ENCODE measurements at places on chromosomes 5 and 9.

- no peak for DNase-seq
Measured at GRCh38 chr5:39148983-39149534, 70.3 kb downstream of the FYB1 start.

DNA sequence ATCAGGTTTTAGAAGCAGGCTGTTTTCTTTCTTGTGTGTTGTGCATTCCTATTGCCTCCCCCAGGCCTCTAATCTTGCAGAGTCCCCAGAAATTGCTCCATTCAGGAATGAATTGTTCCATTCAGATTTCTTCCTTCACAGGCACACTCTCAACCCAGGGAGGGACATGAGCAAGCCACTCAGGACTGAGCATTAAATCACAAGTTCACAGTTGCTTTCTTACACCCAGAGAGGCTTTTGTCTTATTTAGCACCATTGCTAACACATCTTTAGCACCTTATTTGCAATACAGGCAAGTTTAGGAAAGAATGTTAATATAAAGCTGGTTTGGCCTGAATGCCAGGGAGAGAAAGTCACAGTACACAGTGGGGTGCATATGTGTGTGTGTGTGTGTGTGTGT, 221.4 kb downstream of the RAB3C start:
- DNase-seq, result no peak

DNA sequence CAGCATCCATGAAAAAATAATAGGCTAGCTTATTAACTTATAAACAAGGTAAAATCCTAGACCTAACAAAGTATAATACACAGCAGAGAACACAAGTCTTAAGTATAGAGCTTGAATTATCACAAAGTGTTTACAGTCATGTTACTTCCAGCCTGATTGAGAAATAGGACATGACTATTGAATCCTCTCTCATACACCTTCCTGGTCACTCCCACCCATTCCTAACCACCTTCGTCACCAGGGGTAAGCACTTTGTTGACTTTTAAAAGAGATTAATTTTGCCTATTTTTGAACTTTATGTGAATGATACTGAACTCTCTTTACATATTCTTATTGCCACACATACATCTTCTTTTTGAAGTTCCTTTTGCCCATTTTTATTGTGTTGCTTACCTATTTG, 325.8 kb downstream of the PJA2 start:
- DNase-seq, result no peak

DNA sequence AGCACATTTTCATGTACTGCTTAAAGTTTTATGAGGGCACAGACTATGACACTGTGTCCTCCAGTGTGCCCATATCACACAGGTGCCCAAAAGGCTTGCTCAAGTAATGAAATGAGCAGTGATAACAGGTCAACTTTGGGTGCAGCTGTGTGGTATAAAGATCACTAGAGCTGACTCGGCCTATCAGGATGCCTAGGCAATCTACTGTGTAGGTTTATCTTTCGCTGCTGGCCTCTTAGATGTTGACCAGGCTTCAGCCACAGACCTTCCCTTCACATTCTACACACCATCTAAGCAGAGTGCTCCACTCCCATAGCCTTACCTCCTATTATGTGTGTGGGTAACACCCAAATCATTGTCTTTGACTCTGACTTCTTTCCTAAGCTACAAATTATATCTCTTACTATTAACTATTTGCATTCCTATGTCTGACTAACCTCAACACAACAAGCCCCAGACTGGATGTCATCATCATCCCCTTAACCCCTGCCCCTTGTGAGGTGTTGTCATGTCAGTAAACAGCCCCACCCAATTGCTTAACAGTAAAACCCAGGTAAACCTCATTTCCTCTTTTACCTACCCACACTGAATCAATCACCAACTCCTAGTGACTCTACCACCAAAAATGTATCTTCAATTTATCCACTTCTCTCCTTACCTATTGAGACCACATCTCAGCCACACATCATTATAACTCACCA, 2.5 kb downstream of the SREK1IP1 start:
- no peak for DNase-seq

DNA sequence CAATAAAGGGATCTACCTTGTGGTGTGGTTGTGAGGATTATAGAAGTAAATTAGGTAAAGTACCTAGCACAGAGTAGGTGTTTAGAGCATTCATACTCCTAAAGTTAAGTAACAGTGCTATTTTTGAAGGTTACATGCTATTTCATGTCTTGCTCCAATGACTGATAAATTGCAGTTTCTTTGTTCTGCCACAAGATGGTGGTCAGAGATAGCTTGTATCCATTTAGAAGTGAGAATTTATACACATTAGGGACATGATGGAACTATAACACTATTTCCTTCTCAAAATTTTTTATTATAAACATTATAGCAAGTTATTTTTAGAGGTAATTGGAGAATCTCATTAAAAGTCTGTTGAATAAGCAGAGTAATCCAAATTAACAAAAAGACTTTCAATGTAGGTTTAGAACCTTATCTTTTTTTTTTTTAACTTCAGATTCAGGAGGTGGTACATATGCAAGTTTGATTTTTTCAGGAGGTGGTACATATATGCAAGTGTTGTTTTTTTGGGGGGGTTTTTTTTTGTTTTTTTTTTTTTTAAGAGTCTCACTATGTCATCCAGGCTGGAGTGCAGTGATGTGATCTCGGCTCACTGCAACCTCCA, 17.1 kb downstream of the MTREX start:
- DNase-seq, result no peak

GRCh38 chr5:134968055-134968454, 348 bp downstream of the CATSPER3 start:
- DNase-seq, result no peak

- DNase-seq, result no peak
Measured at GRCh38 chr9:120187758-120188157, 392.2 kb downstream of the CDK5RAP2 start.

GRCh38 chr9:98896632-98897031, 47.1 kb upstream of the COL15A1 start:
- no peak for DNase-seq

GRCh38 chr9:99356512-99356971, 134.5 kb downstream of the SEC61B start:
- DNase-seq, result no peak

GRCh38 chr9:72185561-72185960, 36.3 kb downstream of the GDA start:
- DNase-seq, result no peak

DNA sequence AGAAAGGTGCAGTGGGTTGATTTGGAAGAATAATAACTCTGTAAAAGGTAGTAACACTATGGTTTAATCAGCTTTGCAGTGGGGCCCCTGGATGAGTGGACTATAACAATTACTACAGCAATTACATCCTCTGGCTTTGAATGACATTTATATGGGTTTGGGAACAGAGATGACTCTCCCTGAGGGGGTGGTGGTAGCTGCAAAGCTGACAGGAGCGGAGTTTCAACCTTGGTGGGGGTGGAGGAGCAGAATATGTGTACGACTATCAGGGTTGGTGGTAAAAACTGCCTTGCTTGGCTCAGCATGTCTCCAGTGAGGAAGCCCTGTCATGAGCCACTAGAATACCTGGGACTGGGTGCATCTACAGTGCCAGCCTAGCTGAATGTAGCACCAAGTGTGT, 28.3 kb upstream of the NR3C1 start:
- no peak for DNase-seq

DNA sequence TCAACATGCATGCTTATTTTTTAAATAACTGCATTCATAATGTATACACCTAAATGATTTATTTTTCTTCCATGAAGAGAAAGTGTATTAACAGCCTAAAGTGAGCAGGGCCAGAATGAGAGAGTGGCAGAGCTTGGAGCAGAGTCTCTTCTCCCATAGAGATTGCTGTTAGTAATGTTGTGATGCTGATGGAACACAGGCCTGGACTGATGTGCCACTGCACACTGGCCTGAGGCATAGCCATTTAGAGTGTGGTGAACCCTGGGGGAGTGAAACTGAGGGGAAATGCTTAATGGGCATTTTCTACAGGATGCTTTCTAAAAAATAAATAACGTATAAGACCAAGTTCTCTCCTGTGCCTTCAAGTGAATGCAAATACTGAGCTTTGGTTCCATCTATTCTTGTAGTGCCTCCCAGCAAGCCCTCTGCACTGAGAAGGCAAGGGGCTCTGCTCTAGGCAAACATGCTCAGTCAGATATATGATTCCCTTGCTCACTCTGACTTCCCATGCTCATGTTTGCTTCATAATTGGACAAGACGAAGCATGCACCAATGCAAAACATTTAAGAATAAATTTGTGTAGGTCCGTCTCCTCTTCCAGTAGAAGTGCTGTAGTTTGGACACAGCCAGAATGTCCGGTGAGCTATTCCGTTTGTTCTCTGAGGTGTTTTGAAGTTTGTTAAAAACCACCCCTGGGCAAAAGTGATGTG, 185.7 kb downstream of the PBX3 start:
- no peak for DNase-seq

DNA sequence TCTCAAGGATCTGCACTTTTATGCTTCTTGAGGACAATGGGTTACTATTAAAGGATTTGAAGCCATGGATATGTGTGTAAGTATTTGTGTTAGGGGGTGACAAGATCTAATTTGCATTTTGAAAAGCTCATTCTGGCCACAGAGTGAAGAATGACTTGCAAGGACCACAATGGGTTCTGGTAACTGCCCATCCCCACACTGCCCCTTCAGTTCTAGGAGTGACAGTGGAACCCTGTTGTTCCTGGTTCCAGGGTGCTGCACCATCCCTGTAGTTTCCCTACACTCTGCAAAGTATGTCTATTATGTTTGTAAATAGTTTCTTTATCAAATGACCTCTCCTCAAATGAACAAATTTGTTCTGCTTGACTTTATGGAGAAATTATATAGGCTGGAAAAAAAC, 9.7 kb upstream of the SPRY4 start:
- no peak for DNase-seq

- no peak for DNase-seq
Measured at GRCh38 chr5:78771260-78772205, 123.0 kb upstream of the LHFPL2 start.

GRCh38 chr9:82923092-82923911, 139.6 kb downstream of the RASEF start:
- no peak for DNase-seq

DNA sequence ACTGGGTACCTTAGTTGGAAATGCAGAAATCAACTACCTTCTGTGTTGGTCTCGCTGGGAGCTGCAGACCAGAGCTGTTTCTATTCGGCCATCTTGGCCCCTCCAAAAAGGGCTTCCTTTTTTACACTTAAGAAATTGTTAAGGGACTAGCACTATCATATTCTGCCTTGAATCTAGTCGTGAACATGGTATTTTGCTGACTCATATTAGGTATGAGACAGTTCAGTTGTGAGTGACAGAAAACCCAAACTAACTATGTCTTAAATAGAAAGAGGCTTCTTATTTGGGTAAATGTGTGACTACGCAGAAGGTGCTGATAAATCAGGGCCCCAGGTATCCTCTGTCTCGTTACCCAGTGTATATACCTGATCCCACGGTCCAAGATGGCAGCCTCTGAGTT, 298.2 kb downstream of the EDIL3 start:
- no peak for DNase-seq

DNA sequence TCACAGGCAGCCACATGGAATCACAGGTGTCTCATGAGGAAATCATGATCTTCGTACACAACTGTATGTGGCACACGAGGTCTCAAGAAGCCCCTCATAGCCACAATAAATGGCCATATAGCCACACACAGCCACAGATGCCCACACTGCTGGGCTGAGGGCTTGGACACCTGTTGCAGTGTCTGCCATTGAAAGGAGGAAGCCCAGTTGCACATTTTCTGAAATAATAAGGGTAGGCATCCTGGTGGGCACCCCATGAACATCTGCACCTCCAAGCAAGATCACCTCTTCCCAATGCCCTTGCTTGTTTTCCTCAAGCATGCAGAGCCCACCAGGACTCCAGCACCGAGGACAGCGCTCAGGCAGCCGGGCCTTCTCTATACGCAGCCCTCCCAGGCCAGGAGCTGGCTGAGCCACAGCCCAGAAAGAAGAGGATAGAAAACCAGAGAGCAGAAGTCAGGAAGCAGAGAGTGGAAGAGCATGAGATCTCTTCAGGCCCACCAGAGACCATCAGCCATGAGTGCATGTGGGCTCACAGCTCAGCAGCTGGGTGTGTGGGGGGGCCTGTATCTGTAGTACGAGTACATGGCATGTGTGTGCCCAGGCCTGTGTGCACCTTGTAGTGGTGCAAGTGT, 1.0 kb upstream of the ACSL6 start:
- DNase-seq, result no peak

GRCh38 chr5:17090839-17091238, 126.6 kb upstream of the BASP1 start:
- no peak for DNase-seq

DNA sequence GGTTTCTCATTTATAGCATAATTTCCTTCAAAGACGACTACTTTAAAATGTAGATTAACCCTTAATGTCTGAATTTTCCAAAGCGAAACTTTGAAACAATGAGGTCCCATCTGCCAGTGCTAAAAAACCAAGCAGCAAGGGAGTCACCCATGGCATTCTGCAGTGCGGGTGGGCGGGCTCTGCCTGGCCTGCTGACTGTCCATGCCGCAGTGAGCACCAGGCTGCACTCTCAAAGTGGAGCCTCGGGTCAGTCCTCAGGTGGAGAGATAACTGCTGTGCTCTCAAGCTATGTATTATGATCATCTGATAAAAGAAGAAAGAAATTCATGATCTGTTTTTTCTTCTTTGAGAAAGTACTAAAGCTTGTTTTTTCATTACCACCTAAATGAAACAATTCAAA, 581.6 kb downstream of the CETN3 start:
- no peak for DNase-seq

DNA sequence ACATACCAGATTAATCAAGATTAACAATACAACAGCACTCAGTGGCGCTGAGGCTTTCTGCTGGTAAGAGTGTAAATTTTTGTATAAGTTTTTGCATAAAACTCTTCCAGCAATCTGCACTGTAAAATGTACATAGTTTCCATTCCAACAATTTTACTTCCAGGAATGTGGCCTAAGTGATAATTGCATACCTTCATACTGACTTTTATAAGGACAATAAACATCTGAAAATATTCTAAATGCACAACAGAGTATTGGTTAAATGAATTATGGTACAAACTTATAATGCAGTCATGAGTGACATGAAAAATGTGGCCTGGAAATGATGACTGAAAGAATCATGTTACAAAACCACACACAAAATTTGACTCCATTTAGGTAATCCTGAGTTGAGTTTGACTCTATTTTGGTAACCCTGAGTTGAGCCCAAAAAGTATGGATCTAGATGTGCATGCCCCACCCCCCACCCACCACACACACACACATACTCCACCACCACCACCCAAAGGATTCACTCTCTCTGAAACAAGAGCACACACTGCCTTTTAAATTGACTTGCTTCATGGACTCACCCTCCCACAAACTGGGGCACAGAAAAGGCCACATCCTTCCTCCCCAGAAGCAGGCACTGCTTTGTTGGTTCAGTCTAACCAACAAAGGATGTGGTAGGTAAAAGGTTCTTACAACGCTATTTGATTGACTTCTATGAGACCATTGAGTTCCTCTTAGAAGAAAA, 137.6 kb downstream of the SUSD1 start:
- peak; percentile 32 for DNase-seq

DNA sequence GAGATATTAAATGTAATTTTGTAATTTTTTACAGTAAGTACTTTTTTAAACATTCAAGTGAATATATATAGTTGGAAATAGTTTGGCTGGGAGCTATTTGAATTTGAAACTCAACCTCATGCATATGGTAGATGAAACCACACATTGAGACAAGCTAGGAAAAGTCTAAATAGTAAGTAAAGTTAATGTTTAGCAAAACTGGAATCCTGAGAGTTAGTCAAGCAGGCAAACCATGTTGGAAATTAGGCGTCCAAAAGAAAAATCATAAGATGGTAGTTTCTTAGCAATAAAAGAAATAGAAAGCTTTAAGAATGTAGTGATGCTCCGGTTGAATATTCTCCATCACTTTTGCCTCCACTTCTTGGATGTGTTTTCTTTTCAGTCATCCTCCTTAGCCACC, 657.1 kb upstream of the CDH10 start:
- DNase-seq, result no peak

GRCh38 chr9:17987189-17987588, 408.3 kb downstream of the SH3GL2 start:
- no peak for DNase-seq
